ENCODE measurements at places on chromosomes 6 and 20.

- DNase-seq: no peak
These were observed 5.8 kb upstream of the MCM9 start for GRCh38 chr6:118940770-118941169.

DNA sequence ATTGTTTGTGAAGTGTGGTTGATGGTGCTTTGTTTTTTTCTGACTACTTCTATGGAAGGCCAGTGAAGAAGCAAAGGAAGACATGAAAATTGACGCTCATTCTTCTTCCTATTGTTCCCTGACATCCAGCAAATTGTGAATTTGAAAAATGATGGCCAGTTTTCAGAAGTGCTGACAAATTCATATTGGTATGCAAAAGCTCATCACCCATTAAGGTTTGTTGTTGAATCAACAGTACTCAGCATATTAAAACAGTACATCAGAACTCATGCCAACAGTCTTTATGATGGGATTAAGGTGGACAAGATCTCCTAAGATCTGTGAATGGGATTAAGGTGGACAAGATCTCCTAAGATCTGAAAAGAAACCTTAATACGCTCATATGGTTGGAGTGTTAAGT lies 1.0 kb upstream of the MTG2 start:
- DNase-seq: no peak

- DNase-seq: no peak
These were observed 116.2 kb downstream of the DTNBP1 start for GRCh38 chr6:15546591-15546990.

DNA sequence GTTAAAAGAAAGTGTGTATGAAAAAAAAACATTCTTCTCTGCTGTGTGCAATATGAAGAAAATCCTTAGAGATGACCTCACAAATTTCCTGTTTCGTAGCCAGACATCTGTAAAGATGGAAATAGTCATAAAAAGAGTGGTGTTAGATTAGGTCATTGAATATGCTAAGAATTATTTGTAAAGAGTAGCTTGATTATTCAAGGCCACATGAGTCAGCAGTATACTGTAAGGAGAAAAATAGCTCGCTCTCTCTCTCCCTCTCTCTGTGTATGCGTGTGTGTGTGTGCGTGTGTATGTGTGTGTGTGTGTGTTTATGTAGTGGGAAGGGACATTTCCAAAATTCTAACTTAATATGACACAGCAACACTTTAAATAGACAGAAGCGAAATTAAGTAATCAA lies 78.8 kb downstream of the PTCHD4 start:
- DNase-seq: no peak

DNA sequence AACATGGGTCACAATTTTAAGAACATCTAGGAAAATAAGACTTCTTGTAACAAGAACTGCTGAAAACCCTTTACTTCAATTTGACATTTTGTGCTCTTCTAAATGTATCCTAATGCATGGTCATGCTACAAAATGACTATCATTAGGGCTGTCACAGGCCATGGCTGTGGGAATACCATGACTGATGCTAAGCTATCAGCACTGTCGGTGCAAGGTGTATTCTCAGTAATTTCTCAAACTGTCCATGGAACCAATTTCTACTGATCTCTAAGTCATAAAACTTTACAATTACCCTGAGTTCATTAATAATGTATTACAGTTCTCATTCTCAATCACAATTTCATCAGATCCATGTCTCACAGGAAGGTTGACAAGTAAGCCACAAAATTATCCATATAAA lies 625.3 kb downstream of the EYS start:
- no peak for DNase-seq

- DNase-seq: no peak
These were observed 157.4 kb downstream of the PKHD1 start for GRCh38 chr6:51929934-51930574.

DNA sequence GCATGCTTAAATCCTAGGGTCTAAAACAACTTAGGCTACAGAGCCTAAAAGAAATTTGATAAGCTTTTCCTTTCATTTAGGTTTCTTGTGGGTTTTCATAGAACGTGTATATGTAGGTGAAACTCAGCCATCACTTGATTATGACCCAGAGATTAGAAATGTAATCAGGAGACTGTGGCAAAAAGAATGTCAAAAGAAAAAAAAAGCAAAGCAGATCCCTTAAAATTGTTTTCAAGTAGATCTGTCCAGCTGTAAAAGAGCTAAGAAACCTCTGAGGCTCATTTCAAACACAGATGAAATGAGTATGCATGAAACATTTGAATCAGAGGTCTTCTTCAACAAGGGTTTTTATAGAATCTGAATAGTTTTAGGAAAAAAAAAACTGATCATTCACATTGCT lies 341.3 kb upstream of the PRDM1 start:
- no peak for DNase-seq

DNA sequence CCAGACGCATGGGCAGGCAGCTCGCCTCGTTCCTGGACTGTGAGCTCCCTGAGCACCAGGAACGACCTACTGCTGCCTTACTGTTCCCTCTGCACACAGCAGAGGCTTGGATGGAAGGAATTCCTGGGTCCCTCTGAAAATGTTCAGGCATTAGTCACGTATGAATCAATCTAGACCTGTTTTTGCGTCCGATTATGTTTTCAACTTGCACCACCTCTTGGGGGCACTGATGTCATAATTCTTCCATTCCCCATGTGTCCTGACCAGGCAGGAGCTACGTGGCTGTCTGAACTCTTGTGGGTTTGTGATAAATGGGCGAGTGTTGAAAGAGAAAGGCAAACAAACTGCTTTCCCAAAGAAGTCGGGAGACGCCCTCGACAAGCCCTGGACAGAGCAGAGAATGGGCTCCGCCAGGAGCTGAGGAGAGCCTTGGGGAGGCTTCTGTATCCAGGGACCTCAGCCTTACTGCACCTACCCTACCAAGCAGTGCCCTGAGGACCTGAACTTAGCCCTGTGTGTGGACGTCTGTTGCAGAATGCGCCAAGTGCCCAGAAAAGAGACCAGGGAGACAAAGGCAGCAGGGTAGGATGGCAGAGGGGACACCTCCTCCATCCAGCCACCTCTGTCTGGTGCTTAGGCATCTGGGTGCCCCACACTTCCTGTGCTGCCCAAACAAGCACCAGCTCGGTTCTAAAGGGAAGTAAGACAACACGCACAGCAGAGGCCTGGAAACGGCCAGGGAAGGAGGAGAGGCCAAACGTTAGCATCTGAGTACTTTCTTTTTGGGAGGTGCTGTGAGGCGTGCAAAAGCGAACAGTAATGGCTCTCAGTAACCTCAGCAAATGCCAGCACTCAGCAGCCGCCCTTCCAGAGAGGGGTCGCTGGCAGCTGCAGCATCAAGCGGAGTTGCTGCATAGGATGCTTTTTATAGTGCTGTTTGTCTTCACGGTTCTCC lies 124.2 kb downstream of the LY86 start:
- DNase-seq: no peak

DNA sequence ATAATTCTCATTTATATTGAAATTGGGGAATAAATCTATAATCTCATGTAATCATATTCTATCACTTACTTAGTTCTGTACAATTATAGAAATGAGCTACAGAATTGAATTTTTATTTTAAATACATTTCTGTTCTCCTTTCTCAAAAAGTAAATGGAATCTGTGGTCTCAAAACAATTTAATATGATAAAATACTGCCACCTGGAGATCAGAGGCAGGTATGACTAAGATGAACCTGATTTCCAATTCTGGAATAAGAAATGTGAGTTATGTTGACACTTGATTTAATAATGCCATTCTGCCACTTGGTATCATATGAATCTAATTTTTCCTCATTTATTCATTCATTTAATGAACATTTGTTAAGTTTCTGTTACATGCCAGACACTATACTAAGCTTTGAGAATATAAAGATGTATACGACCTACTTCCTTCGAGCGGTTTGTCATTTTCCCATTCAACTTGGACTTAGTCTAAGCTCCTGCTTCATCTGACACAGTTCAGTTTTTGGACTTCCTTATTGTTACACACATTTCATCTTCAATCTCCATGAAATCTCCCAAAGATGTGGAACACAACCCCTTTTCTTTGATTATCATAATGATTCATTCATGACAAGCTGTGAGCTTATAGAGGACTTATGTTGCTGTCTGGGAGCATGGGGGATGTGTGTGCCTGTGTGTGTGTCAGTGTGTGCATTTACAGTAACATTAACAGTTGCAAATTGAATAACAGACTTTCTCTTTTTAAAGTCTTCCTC lies 7.5 kb upstream of the CCDC28A start:
- DNase-seq: no peak

GRCh38 chr6:48067148-48067712 lies 43.8 kb downstream of the PTCHD4 start:
- no peak for DNase-seq

DNA sequence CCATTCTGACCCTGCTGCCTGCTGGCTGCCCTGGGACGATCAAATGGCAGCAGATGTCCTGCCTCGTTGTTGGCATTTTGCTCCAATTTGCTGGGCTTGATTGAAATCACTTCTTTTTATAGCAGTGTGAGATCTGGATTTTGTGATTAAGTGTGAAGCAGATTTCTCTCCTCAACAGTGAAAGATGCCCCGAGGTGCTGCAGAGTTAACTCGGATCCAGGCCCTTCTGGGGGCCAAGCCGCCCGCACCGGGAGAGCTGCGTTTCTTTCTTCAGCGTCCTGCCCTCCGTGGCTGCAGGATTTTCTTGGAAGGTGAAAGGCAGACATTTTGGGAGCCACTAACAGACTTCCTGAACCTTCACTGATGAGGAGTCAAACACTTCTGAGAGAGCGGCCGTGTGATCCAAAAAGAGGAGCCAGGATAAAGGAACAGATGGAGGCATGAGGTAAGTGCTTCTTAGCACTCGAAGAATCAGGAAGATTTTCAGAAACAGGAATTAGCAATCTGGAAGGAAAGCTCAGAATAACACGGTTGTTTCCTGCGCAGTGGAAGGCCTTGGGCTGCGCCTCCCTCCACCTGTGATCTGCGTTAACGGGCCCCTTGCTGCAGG lies 139.5 kb upstream of the AFDN start:
- DNase-seq: no peak

DNA sequence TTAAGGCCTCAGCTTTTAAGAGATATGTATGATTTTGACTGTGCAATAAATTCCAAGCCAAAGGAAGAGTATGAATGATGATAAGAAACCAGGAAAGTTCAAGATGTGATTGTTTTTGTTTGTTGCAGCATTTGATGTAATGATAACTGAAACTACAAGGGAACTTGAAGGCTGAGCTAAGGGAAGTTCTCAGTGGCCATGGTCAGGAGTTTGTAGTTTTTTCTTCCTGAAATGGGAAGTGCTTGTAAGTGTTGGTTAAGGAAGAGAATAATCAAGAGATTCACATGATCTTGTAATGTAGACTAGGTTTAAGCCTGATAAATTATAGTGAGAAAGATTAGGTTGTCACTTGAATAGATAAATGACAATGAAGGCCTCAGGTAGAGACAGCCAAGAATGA lies 53.4 kb downstream of the PTCHD4 start:
- no peak for DNase-seq

- DNase-seq: no peak
These were observed 66.9 kb upstream of the FABP7 start for GRCh38 chr6:122712448-122713137.

DNA sequence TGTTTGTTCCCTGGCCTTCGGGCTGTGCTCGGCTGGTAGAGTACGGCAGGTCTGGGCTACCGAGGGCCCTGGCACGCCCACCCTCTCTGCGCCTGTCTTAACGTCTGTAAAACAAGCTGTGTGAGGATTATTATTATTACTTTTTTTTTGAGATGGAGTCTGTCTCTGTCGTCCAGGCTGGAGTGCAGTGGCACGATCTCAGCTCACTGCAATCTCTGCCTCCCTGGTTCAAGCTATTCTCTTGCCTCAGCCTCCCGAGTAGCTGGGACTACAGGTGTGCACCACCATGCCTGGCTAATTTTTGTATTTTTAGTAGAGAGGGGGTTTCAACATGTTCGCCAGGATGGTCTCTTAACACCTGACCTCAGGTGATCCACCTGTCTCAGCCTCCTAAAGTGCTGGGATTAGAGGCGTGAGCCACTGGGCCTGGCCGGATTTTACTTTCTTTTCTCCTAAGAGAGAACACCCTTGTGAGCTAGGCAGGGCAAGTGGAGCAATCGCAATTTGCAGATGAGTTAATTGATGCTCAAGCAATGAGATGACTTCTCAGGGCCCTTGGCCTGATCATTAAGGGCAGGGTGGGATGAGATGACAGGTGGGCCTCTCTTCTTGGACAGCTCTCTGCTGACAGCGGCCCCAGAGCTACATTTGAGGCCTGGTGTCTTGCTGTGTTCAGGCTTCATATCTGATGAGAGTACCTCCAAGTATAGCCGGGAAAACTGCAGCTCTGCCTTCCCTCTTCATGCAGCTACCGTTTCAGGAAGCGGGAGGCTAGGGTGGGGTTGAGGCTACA lies 859 bp upstream of the SMIM29 start:
- DNase-seq: no peak

DNA sequence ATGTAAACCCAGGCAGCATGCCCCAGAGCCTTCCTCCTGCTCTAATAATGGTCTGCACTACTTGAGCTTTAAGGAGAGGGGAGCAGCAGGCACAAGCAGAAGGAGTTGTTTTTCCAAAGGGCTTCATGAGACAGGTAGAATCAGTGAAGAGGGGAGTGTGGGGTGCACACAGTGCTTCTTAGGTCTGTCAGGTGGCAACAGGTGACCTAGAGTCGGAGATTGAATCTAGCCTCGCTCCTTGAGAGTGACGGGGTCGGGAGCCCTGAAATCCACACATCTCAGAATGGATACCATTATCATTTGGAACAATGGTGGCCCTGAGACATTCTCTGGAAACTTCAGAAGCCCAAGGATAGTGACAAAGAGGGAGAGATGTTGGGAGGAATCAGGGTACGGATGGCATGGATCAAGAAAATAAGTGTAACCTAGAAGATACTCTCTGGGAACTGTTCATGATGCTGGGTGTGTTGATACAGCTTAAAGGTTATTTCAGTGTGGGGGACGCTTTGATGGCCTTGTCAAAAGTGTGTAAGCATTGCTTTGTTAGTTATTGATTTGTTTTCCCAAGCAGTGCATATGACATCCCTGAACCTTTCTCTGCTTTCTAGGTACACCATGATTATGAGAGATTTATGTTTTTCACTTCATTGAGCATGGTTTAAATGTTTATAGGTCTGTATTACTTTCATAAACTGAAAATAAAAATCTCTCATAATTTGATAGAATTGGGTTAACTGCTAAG lies 77.8 kb upstream of the L3MBTL3 start:
- DNase-seq: no peak

- DNase-seq: no peak
These were observed 57.6 kb downstream of the PSMG4 start for GRCh38 chr6:3316331-3316730.

Data from stimulated activated CD4-positive, alpha-beta T cell treated with anti-CD3 and anti-CD28 coated beads, Interleukin-15, amount 100 ng/mL, for 48 hours (primary cell).